ELF-1 (cell line): ENCODE measurements at places on chromosomes 5 and 9.
A peak's percentile ranks its signal among the peaks of the same experiment; 100 is the strongest.

GRCh38 chr5:89181546-89181945 is 298.6 kb upstream of the MEF2C start:
- peak; percentile 1 for DNase-seq

DNA sequence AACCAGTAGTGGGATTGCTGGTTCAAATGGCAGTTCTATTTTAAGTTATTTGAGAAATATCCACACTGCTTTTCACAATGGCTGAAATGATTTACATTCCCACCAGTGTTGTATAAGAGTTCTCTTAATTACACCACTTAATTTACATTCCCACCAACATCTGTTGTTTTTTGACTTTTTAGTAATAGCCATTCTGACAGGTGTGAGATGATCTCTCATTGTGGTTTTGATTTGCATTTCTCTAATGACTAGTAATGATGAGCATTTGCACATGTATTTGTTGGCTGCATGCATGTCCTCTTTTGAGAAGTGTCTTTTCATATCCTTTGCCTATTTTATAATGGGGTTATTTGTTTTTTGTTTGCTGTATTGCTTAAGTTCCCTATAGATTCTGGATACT is 688.3 kb downstream of the PRR16 start:
- DNase-seq: no peak

GRCh38 chr9:74092491-74092834 is 404.7 kb upstream of the RORB start:
- no peak for DNase-seq

DNA sequence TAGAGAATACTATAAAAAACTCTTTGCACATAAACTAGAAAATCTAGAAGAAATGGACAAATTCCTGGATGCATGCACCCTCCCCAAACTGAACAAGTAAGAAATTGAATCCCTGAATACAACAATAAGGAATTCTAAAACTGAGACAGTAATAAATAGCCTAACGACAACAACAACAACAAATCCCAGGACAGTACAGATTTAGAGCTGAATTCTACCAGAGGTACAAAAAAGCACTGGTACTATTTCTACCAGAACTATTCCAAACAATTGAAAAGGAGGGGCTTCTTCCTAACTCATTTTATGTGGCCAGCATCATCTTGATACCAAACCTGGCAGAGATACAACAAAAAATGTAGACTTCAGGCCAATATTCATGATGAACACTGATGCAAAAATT is 394.4 kb upstream of the RORB start:
- no peak for DNase-seq

GRCh38 chr5:7916171-7916804 is 47.3 kb downstream of the MTRR start:
- no peak for DNase-seq

DNA sequence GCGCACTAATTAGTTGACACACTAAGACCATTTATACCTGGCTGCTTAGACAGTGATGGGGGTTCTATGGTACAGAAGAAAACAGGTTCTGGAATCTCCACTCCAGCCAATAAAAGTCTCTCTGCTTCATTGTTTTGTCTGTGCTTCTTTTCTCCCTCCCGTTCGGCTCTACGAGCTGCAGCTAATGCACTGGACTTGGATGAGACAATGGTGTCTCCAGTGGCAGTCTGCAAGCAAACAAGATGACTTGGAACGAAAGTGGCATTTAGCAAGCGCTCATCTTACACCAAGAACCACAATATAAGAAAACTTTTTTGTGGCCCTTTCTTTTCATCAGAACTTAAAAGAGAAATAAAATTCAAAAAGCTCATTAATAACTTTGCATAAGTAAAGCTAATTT is 30.2 kb downstream of the GFM2 start:
- no peak for DNase-seq

GRCh38 chr5:53613061-53613460 is 52.6 kb downstream of the NDUFS4 start:
- peak; percentile 24 for DNase-seq

- DNase-seq: peak; percentile 29
Measured at GRCh38 chr9:115164511-115164974, 46.6 kb upstream of the TNC start.

GRCh38 chr9:100357501-100357900 is 4.8 kb upstream of the TEX10 start:
- no peak for DNase-seq

GRCh38 chr5:67538855-67539506 is 342.4 kb upstream of the CD180 start:
- DNase-seq: no peak

- DNase-seq: peak; percentile 45
Measured at GRCh38 chr9:81534138-81534875, 155.0 kb downstream of the TLE1 start.

GRCh38 chr5:64667068-64667467 is 23.2 kb upstream of the SHISAL2B start:
- DNase-seq: no peak

- DNase-seq: peak; percentile 58
Measured at GRCh38 chr9:124257070-124257843, 492 bp upstream of the NEK6 start.

GRCh38 chr5:6713274-6714225 is at the start of gene TENT4A:
Gene TENT4A, plus strand, starts transcription at chr5:6713432. Its CDS starts 552 bp downstream, at chr5:6713984.
- DNase-seq: no peak

- no peak for DNase-seq
Measured at GRCh38 chr9:123929177-123929869, 603 bp downstream of the DENND1A start.

GRCh38 chr5:80860924-80861613 is 99.1 kb upstream of the RASGRF2 start:
- peak; percentile 36 for DNase-seq

DNA sequence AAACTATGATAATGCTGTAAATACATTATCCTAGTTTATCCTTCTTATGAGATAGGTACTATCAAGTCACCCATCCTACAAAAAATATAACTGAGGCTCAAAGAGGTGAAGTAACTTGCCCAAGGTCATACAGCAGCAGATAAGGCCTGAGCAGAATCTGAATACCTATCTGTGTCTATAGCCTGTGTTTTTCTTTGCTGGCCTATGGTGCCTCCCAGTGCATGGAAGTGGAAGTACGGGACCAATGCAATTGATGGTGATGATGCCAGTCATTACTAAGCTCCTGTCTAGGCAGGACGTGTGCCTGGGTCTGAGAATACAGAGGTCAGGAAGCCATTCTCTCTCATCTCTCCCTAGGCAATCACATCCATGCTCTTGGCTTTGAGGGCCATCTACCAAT is 67.8 kb downstream of the FAT2 start:
- peak; percentile 77 for DNase-seq

- no peak for DNase-seq
Measured at GRCh38 chr5:39253196-39253595, 33.8 kb upstream of the FYB1 start.
